ENCODE measurements at places on chromosomes 5 and 9.
A peak's percentile ranks its signal among the peaks of the same experiment; 100 is the strongest.

DNA sequence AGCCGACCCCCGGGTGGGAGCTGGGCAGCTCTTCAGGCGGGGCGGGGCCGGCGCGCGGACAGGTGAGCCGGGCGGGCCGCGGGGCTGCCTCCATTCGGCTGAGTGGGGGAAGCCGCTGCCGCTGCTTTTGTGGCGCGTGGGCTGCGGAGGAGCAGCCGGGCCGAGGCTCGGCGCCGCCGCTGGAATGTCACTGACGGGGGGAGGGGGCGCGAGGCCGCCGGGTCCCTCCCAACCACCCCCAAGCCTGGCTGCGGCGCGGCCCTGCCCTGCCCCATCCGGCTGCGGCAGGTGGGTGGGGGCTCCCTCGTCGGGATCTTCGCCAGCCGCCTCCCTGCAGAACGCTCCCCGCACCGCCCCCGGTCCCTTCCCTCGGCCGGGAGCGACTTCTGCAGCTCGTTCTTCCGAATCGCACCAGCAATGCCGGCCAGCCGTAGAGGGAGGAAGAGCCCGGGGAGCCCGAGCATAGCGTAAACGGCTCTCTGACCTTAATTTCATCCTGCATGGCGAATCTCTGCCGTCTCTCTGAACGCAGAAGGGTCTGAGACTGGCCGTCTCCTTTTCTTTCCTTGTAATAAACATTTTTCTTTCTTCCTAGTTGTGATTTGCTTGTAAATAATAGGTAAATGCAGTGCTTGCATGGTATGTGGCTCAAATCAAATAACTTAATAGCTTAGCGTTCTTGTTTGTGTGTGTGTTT lies 505 bp downstream of the SPTAN1 start:
- peak; percentile 20 for DNase-seq

DNA sequence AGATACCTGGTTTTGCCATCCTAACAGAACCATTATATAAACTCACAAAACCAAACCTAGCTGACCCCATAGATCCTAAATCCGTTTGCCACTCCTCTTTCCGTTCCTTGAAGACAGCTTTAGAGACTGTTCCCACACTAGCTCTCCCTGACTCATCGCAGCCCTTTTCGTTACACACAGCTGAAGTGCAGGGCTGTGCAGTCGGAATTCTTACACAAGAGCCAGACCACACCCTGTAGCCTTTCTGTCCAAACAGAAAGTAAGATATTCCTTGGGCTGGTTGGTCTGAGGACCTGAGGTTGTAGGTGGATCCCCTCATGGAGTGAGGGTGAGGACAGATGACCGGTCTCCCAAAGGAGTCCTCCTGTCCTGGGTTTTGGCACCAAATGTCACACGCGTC lies 56.7 kb upstream of the NAA35 start:
- peak; percentile 5 for DNase-seq

- peak; percentile 92 for DNase-seq
These were observed 17.1 kb upstream of the IL6ST start for GRCh38 chr5:56011835-56012234.

DNA sequence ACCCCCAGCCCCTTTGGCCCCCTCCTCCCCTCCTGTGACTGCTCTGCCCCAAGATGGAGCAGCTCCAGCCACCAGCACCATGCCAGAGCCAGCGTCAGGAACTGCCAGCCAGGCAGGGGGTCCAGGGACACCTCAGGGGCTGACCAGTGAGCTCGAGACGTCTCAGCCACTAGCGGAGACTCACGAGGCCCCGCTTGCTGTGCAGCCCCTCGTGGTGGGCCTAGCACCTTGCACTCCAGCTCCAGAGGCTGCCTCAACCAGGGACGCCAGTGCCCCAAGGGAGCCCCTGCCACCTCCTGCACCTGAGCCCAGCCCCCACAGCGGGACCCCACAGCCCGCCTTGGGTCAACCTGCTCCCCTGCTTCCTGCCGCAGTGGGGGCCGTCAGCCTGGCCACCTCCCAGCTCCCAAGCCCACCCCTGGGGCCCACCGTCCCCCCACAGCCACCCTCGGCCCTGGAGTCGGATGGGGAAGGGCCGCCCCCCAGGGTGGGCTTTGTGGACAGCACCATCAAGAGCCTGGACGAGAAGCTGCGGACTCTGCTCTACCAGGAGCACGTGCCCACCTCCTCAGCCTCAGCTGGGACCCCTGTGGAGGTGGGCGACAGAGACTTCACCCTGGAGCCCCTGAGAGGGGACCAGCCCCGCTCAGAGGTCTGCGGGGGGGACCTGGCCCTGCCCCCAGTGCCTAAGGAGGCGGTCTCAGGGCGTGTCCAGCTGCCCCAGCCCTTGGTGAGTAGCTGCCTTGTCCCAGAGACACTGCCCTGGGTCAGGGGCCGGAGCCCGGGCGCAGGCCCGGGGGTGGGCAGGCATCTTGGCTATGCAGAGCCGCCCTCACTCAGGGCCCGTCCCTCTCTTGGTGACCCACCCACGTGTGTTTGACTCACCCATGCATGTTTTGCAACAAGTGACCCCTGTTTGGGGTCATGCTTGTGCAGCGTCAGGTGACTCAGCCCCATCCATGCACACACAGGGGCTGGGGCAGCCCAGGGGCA lies 105.2 kb downstream of the WNK2 start:
- DNase-seq: no peak

DNA sequence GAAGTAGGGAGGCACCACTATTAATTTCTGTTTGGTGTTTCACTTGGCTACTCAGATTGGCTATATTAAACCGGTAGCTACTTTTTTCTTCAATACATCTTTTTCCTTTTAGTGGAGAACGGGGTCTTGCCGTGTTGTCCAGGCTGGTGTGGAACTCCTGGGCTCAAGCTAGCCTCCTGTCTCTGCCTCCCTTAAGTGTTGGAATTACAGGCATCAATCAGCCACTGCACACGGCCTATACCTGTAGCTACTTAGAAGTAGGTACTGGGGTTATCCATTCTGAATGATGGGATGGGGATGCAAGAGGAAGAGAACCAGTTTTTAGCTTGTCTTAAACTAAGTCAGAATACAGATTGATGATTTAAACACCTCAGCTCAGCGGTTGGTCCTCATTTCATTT lies 1.7 kb downstream of the UBE2D2 start:
- no peak for DNase-seq

- DNase-seq: no peak
These were observed 1862.4 kb upstream of the ACO1 start for GRCh38 chr9:30522061-30522460.

DNA sequence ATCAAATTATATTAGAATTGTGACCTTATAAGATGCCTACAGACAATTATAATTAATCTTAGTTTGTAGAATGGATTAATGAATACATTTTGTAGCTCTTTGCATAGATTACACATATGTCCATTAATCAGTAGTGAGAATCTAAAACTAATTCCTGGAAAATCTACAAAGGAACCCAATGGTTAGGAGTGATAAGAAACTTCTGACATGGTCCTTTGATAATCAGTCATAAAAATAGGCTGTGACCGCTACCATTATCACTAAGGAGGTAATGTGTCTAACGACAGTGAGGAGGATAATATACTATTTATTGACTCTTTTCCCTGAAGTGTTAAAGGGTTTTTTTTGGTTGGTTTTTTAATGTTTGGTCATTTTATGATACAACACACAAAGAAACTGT lies 46.6 kb downstream of the BNC2 start:
- DNase-seq: no peak

GRCh38 chr9:85515021-85515420 lies 226.7 kb downstream of the AGTPBP1 start:
- DNase-seq: no peak
